Activated CD4-positive, alpha-beta T cell treated with anti-CD3 and anti-CD28 coated beads, Interleukin-2, amount 10 ng/mL, durations not matched to agents 24 days and 14 days (primary cell): ENCODE measurements at places on chromosomes 12 and 14.

GRCh38 chr14:53840444-53840843, 116.2 kb downstream of the BMP4 start:
- DNase-seq: no peak

- no peak for DNase-seq
These were observed 41.1 kb downstream of the BBS10 start for GRCh38 chr12:76307083-76307482.

DNA sequence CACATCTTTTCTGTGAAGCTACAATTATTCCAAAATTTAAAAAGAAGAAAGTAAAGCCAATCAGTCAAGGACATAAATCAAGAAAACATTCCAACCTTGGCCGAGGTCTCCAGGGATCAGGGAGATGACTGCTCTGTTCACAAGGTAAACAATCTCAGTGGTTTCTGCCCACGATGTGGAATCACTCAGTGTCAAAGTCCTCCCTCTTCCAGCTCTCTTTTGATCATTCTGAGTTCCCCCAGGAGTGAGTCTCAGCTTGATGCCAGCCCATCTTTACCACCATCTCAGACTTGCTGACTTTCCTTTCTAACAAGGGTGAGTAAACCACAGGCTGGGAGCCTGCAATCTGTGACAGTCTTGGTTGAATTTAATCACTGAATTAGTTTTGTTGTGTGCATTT, 4.8 kb upstream of the SERPINA9 start:
- no peak for DNase-seq

GRCh38 chr12:63706336-63706735, 38.0 kb upstream of the DPY19L2 start:
- DNase-seq: no peak

- no peak for DNase-seq
These were observed 62.1 kb downstream of the SH2B3 start for GRCh38 chr12:111467857-111468241.

GRCh38 chr14:101132588-101132987, 229.1 kb upstream of the RTL1 start:
- no peak for DNase-seq

GRCh38 chr14:76320486-76320885, 55.5 kb upstream of the ESRRB start:
- no peak for DNase-seq

DNA sequence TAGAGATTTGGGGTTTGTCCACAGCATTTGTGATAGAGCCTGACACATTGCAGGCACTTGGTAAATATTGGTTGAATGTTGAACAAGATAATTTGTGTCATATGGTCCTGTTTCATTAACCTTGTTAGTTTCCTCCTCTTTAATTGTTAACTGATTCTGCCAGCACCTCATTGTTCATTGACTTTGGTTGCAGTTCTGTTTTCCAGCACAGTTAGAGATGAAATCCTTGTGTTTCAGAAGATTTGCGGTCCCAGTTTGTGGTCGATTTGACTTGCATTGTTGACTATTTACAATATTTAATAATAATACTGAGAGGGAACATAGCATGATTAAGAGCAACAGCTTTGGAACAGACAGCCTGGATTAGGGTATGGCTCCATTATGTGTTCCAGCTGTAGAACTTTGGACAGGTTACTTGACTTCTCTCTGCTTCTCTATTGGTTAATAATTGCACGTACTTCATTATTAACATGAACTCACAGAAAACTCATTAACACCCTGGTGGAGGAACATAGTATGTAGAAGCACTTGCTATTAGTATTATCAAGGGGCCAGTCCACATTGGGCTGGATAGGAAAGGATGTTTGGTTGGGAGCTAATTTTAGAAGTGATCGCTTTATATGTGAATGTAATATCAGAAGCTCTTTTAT, 8.7 kb downstream of the DRAM1 start:
- no peak for DNase-seq

- peak; percentile 94 for DNase-seq
These were observed 18.9 kb upstream of the SMUG1 start for GRCh38 chr12:54207539-54208294.

DNA sequence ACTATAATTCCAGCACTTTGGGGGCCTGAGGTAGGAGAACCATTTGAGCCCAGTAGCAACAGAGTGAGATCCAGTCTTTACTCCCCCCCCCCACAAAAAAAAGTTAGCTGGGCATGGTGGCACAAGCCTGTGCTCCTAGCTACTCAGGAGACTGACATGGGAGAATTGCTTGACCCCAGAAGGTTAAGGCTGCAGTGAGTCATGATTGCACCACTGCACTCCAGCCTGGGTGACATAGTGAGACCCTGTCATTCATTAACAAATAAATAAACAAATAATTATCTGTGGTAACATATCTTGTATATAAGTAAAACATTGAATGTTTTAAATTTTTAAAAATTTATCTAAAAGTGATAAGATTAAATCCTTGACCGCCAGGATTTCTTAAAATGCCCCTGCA, 4.8 kb downstream of the ENTPD5 start:
- no peak for DNase-seq

- DNase-seq: no peak
These were observed 536 bp downstream of the VPS29 start for GRCh38 chr12:110501399-110501751.

DNA sequence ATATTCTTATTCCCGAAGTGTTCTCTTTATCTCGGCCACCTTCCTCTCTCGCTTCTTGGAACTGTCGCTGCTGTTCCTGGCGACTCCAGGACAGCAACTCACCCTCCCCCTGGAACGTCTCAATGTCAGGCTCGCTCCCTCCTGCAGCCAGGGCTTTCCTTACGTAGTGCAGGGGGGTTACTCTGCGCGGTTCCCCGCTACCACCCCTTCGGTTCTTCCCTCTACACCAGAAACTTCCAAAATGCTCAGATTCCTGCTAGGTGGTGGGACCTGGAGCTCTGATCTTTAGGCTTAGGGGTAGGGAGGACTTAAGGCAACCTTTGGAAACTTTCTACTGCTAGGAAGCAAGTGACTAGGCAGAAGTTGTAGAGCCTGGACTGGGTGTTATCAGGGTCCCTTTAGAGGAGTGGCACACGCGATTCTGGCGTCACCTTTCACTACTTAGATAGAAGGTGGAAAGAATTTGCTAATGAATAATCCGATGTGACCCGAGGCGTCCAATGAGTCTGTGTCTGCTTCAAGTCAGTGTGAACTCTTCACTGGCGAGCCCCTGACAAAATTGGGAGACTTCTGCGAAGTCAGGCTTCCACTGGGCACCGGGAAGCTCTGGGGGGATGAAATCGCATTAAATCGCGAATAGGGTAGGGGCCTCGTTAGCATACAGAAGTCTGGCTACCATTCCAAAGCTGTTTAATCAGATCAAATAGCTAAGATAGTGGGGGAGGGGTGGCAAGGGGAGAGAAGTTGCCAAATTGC, 900 bp upstream of the DPF3 start:
- peak; percentile 69 for DNase-seq

DNA sequence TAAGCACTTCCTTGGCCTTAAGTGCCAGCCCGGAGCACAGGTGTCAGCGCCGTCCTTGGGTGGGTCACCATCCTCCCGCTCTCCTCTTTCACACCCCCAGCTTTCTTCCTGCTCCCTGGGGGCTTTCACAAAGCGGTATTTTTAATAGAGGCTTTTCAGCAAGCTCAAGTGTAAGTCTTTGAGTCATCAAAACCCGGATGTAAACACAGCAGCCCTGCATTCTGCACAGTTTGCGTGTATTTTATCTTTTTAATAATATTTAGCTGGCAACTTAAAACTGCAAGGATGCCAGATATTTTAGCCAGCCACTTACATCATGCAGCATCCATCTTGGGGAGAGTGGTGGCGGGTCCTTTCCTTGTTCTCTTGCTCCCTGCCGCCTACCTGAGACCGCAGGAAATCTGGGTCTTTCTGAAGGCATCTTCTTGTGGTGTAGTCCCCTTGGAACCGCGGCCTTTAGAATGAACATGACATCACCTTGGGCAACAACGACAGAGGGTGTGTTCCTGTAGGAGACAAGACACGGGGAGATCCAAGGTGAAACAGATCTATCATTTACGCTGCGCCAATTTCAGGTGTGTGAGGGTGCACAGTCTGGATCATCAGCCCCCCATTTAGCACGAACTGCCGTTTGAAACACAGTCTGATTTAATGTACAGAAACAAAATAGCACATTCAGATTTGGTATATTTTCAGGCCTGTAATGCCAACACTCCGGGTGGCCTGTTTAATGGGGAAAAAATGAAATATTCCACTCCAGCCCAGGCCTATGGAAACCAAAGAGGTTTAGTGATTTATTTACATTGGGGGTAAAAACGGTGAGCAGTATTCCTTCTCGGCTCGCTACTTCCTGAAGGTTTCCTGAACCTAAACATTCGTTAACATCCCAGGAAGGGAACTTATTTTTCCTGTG, 12.5 kb upstream of the IRF2BPL start:
- peak; percentile 83 for DNase-seq

- DNase-seq: no peak
These were observed 1558.5 kb upstream of the TMEM132C start for GRCh38 chr12:126708492-126708896.

DNA sequence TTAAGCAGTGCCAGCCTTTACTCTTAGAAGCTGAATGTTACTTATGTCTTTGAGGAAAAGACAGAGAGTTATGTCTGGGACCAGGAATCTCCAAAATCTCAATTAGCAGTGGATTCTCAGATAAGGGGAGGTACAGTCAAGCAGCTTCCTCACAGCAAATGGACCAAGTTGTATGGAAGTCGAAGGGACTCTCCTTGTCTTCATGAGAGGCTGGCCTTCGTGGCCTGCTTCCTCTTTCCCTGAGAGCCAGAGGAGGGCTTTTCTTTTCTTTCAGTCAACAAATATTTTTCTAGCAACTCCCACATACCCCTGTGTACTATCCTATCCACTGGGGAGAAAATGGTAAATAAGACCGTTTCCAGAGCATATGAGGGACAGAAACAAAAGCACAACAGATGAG, 6.6 kb upstream of the WNT5B start:
- DNase-seq: no peak

DNA sequence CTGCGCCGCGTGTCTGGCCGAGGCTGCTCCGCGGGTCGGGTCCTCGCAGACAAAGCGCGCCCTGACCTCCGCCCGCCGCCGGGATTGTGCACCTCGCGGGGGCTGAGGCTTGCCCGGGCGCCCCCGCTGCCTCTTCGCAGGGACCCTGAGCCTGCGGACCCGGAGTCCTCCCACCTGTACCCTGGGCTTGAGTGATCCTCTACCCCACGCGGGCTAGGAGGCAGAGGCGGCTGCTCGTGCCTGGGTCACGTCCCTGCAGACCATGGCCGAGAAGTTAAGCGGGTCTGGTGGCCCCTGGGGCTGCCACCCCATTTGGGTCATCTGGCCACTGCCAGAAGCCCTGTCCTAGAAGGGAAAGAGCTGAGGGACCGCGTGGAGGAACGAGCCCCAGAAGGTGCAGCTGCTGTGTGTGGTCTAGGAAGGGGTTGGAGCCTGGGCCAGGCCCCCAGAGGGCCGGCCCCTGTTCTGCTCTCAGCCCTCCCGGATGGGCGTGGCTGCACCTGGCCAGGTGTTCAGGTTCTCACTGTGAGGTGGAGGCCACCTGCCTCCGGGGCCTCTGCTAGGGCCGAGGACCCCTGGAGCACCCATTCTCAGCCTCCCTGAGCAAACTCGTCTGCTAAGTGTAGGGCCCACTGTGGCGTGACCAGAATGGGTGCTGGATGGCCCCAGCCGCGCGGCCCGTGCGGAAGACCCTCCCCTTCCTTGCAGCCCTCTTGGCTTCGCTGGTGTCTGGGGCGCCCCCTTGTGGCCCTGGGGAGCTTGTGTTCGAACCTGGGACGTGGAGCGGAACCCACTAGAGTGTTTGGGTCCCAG, 49.6 kb downstream of the LRCOL1 start:
- DNase-seq: peak; percentile 92

DNA sequence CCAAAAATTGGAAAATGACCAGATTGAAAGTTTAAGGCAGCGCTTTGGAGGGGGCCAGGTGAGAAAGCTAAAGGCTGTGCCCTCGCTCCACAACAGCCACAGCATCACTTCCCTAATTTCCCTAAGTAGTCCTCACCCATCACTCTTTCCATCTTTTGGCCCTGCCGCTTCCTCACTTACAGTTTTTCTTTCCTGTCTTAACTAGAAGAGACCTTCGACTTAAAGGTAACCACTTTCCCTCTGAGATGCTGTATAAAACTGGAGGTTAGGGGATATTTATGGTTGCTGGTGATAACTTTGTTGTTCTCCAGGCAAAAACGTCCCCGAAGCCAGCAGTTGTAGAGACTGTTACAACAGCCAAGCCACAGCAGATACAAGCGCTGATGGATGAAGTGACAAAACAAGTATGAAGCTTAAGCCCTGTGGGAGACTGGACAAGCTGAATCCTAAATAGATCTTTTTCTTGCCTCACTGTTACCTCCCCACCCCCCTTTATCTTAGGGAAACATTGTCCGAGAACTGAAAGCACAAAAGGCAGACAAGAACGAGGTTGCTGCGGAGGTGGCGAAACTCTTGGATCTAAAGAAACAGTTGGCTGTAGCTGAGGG, 4.3 kb downstream of the DDIT3 start:
- no peak for DNase-seq

DNA sequence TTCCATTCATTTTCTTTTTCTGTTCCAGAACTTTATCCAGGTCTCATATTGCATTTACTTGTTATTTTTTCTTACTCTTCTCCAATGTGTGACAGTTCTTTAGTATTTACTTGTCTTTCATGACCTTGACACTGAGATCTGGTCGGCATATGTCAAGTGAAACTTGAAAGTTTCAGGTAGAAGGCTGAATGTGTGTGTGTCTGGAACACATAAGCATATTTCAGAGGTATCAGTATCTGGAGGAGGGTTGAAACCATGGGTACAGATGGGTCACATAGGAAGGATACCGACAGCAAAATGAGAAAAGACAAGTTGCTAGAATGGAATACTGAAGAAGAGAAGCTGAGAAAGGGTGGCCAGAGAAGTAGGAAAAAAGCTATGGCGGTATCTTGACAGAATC, 22.5 kb upstream of the PTGDR start:
- DNase-seq: peak; percentile 25

- no peak for DNase-seq
These were observed 198.7 kb upstream of the RASSF8 start for GRCh38 chr12:25759752-25760151.

GRCh38 chr12:126770188-126770587, 1496.8 kb upstream of the TMEM132C start:
- DNase-seq: no peak

- DNase-seq: no peak
These were observed 141.3 kb downstream of the KLHL28 start for GRCh38 chr14:44820230-44820964.

- DNase-seq: no peak
These were observed 12.3 kb upstream of the KRT73 start for GRCh38 chr12:52630599-52631200.
